ENCODE measurements at places on chromosomes 3 and 15.

DNA sequence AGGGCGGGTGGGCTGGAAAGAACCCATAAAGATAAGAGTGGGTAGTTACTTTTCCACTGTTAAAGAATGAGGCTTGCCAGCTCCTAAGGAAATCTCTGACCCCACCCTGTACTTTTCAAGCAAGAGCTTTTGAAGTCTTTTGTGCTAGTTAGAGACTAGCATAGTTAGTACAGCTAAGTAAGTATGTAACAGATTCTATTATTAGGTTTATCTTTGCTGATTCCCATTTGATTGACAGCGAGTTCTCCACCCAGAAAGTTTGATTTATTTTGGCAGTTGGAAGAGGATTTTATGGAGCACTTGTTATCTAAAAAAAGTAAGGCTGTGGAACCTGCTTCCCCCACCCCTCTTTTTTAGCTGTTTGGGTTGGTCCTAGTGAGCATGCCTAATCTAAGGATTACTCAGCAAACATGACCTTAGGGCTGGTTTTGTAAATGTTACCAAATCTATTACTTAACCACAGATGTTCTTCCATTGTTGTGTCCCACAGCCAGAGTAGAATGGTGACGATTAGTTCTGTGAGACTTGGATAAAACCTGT, 57.6 kb downstream of the FNDC3B start:
- DNase-seq = no peak

DNA sequence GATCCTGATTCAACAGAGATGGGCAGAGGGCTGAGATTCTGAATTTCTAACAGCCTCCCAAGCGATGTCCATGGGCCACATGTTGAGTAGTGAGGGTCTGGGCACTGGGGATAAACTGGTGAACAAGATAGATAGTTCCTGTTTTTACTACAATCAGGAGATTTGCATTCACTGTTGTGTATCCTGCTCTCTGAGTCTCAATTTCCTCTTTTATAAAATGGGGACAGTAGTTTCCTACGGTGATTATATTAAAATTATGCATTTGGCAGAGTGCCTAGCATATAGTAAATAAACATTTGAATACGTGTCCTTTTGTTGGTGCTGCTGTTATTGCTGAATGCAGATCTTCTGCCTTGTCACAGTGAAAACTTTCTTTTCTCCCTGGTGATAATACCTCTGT, 102.5 kb downstream of the MYH15 start:
- DNase-seq = no peak

- DNase-seq = no peak
These were observed 131.4 kb downstream of the TMCO5A start for GRCh38 chr15:38065721-38066345.

DNA sequence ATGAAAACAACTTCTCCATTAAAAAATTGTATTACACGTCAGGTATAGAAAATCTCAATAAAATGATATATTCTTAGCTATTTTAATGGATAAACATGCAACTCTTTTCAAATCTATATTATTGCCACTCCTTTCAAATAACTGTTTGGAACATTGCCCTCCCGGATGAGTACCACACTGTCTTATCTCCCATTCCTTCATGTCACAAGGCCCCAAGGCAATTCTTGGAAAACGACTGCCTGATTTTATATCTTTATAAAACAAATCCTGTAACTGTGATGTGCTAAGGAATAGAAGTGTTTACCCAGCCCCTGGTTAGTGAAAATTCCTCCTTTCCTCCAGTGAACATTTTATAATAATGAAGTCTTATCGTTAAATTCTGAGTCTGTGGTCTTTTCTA, 6.2 kb upstream of the ZNF619 start:
- DNase-seq = no peak

GRCh38 chr3:187799942-187800641, 54.8 kb upstream of the BCL6 start:
- DNase-seq = no peak

GRCh38 chr15:34732430-34732829, 22.4 kb downstream of the GJD2 start:
- no peak for DNase-seq

- DNase-seq = no peak
These were observed 183.4 kb upstream of the TOPAZ1 start for GRCh38 chr3:44058022-44058867.

GRCh38 chr15:101314336-101315125, 19.5 kb upstream of the SNRPA1 start:
- DNase-seq = no peak

DNA sequence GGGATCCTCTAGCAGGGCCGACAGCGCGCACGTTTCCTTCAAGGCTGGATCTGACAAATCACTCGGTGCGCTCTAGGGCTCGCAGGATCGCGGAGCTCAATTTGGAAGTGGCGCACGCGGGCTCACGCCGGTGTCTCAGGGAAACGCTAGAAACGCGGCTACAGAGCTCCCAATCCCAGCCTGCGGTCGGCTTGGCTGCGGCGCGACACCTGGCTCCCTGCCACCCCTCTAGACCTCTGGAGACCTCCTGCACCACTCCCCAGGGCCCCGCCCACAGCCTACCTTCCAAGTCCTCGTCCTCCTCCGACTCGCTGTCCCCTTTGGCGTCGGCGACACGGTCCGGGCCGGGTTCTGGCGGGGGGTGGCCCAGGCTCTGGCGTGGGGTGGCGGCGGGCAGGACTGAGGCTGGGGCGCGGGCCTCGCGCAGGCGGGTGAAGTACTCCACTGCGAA, 596 bp downstream of the PRKAR2A start:
- peak; percentile 71 for DNase-seq

GRCh38 chr3:139388821-139389551, 461 bp downstream of the COPB2 start:
- no peak for DNase-seq

DNA sequence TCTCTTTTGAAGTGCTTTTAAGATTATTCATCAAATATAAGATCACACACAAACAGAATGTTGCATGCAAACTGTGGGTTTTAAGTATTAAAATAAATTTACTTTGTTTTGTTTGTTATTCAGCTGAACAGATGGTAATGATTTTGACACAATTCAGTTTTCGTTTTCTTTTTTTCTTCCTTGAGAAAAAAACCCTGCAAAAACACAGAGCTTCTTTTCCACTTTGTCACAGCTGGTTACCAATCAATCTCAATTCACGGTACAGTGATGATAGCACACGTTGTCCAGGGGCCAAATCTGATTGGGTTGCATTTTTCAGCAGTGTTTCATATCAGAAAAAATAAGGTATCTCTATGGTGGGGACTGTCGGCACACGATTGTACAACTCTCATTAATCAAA, 473.6 kb downstream of the ROBO2 start:
- DNase-seq = no peak

DNA sequence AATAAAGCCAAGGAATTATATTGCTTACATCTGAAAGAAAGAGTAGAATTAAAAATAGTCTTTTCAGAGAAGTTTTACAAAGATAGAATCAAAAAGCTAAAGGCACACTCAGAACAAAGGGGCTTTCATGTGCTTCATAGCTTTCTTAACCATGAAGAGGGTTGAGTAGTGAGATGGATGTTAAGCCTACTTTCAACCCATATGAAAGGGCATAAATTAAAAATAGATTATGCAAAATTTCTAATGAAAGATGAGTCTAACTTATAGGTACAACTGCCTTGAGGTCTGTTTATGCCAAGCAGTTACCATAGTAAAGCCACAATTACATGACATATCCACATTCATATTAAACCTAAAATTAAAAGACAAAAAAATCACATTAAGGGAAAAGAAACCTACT, 223.3 kb upstream of the ARHGEF26 start:
- DNase-seq = no peak

DNA sequence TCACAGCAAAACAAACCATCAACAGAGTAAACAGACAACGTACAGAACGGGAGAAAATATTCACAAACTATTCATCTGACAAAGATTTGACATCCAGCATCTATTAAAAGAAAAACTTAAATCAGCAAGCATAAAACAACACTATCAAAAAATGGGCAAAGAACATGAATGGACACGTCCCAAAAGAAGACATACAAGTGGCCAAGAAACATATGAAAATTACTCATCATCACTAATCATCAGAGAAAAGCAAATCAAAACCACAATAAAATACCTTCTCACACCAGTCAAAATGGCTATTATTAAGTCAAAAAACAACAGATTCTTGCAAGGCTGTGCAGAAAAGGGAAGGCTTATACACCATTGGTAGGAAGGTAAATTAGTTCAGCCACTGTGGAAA, 13.7 kb upstream of the SERPINI2 start:
- no peak for DNase-seq

DNA sequence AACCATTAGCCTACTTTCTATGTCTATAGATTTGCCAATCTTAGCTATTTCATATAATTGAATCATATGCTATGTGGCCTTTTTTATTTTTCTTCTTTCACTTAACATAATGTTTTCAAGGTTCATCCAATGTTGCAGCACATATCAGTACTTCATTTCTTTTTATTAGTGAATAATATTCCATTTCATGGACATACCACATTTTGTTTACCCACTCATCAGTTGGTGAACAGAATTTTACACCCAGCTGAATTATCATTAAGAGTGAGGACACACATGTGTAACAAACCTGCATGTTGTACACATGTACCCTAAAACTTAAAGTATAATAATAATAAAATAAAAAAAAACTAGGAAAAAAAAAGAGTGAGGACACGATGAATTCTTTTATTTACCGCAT, 81.7 kb upstream of the C3orf80 start:
- no peak for DNase-seq

DNA sequence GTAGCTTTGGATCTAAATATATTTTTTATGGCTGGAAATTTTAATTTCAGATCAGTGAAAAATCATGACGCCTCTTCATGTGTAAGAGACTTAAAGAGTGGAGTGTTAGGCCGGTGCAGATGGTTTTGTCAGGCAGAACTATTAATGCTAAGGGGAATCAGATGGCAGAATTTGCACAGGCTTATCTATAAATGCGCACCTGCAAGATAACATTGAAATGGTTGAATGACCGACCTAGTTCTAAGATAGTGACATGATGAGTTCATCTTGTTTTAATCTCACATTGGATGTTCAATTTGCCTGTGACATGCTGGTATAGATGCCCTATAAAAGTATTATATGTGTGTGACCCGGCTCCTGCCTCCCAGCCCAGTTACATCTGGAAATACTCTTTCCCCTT, 340.6 kb downstream of the FEZF2 start:
- no peak for DNase-seq

DNA sequence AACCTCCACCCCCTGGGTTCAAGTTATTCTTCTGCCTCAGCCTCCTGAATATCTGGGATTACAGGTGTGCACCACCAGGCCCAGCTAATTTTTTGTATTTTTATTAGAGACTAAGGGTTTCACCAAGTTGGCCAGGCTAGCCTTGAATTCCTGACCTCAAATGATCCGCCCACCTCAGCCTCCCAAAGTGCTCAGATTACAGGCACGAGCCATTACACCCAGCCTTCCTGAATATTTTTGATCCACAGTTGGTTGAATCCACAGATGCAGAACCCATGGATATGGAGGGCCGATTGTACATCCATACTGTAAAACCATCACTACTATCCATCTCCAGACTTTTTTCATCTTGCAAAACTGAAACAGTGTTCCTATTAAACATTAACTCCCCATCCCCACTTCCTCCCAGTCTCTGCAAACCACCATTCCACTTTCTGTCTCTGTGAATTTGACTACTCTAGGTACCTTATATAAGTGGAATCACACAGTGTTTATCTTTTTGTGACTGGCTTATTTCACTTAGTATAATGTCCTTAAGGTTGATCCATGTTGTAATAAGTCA, 8.2 kb upstream of the TMEM62 start:
- DNase-seq = no peak

DNA sequence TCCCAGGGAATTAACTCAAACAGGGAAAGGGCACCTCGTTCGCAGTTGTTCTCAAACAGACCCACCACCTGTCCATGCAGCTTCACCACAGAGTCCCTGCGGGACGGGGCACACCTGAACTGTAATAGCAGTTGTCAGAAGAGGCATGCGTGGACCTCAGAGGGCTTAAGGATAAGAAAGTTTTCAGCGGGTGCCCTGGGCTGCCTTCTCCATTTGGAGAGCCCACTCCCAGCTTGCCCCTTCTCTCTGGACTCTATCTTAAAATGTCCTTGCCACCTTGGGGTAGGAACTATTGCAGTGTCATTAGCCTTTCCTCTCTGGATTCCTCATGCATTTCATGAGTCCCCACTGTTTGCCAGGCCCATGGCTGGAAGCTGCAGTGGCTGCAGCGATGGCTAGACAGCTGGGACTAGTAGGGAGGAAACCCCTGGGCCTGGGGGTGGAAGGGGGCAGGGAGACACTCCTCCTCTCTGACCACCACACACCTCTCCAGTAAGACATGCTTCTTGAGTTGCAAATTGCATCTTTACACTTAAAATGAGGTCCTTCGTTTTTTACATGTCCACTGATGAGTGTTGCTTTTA, 33.5 kb downstream of the PDIA5 start:
- no peak for DNase-seq

GRCh38 chr3:169984292-169984691, 17.7 kb downstream of the SEC62 start:
- DNase-seq = no peak

GRCh38 chr15:64681424-64682024, 93.9 kb downstream of the RBPMS2 start:
- DNase-seq = peak; percentile 47

DNA sequence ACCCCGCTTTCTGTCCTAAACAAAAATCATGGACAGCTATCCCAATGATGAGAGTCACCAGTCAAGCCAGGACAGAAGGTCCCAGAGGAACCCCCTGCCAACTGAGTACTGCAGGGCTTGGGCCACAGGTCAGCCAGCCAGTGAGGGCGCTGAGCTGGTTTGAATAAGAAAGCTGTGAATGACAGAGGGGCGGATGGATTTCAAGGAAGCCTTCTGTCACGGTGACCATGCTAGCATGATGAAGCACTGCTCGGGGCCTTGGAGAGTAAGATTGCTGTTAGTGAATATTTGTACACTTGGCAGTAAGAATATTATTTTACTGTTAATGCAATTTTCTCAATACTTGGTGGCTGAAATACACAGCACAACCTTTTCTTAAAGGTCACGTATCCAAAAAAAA, 734.0 kb upstream of the NR2F2 start:
- no peak for DNase-seq

DNA sequence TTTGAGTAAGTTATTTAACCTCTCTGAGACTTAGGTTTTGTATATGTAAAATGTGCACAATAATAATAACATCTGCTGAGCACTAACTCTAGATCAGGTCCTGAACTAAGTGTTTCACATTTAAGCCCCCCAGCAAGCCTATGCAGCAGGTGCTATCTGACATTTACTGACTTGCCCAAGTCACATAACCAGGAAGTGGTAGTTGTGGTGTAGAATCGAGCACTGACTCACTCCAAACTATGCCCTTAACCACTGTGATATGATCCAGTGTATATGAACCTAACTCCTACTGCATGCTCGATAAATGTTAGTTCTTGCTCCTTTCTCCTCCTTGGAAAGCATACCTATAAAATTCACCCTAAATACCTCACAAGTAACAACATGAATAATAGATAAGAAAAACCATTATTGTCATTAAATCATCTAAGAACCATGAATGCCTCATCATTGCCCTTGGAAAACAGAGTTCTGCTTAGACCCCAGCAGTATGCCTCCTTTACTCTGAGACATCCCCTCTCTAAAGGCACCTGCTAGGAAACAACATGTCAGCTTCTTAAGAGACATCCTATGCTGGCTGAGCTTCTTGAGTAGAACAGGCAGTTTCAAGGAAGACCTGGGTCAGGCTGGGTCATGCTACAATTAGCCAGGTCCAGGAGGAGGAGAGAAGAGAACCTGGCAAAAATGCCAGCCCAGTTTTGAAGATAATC, 3.0 kb upstream of the SHC4 start:
- DNase-seq = no peak

Measured in mucosa of gallbladder (tissue), 1 donor.